ENCODE measurements at places on chromosomes 11 and 22. TPM values are rescaled to one million over a fixed set of nuclear protein-coding genes. Genes with fewer than 3 reads are reported as not detected.

DNA sequence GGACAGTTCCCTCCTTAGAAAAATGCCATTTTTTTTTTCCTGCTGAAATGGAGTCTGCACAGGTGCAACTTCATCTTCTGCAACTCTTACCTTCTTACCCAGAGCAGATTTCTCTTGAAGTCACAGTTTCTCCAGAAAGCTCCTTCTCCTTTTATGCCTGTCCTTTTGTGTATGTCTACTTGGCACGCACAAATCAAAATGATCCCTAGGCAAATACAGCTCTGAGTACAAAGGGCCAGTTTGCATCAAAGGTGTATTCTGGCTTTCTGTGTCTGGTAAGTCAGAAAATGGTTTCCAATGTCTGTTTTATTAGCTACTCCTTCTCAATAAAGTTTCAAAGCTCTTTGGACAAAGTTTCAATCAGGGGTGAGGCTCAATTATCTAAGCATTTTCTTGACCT is 2.5 kb downstream of the CLDN25 start:
- no peak for DNase-seq

DNA sequence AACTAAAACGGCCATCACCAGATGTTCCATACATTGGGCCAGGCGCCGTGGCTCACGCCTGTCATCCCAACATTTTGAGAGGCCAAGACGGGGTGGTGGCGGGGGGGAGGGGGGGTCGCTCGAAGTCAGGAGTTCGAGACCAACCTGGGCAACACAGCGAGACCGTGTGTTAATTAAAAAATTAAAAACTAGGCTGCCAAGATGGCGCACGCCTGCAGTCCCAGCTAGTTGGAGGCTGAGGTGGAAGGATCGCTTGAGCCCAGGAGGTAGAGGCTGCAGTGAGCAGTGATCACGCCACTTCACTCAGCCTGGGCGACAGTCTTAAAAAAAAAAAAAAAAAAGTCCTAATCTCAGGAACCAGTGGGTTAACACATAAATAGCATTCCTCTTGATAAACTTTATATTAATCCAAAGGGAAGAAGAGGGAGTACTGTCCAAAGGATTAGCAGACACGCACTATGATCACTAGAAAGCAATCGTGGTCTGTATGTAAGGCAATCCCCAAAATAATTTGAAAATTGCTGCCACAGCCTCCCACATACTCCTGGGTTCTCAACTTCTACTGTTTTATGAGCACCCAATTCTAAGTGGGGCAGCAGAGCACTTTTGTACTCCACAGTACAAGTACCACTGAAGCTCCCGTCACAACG is 604 bp downstream of the PUS3 start:
- DNase-seq = no peak

DNA sequence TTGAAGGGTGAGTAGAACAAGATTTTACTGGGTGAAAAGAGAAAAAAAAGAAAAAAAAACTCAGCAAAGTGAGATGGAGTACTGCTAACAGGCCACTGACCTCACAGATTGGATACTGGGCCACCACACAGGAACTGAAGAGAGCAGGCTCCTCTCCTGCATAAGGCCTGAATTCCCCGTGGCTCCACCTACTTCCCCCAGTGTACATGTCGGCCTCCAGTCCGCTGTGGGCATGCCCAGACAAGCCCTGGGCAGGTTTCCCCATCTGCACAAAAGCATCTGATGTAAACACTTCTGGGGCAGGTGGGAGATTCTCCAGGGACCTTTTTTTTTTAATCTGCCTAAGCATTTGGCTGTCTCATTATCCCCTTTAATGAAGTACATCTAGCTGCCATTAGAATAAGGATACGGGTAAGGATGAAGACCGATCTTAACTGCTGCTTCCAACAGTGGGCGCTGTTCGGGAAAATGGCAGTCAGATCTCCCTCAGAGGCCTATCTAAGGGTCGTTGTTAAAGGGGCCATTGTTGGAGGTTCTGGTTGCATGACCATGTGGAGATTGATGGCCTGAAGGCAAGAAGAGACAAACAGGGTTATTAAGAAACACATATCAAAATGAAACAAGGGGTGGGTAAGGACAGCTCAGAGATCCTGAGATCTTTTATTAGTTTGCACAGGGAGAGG is 48.5 kb downstream of the MS4A13 start:
- no peak for DNase-seq

- no peak for DNase-seq
Observed at GRCh38 chr11:62050716-62051115, 73.1 kb upstream of the INCENP start.

The APLNR gene
- 110 TPM for polyA plus RNA-seq

The OR51I1 gene
- not detected for polyA plus RNA-seq

The TTC12 gene
- polyA plus RNA-seq = 10.8 TPM

The PIH1D2 gene
- 0.93 TPM for polyA plus RNA-seq
